ENCODE measurements at places on chromosomes 6 and 20. TPM values are rescaled to one million over a fixed set of nuclear protein-coding genes. Genes with fewer than 3 reads are reported as not detected.

UBE3D gene
- polyA plus RNA-seq, result 17.0 TPM

BNIP5 gene
- not detected for polyA plus RNA-seq

XKR7 gene
- polyA plus RNA-seq, result 0.64 TPM

ANKRD66 gene
- not detected for polyA plus RNA-seq

FABP7 gene
- 14.5 TPM for polyA plus RNA-seq

TMEM14A gene
- polyA plus RNA-seq, result 36.0 TPM

C4A gene
- not detected for polyA plus RNA-seq

SUN5 gene
- polyA plus RNA-seq, result not detected

ZC3H12D gene
- not detected for polyA plus RNA-seq

TCF21 gene
- polyA plus RNA-seq, result 0.05 TPM

GPX5 gene
- polyA plus RNA-seq, result 0.14 TPM

RAET1E gene
- not detected for polyA plus RNA-seq

PHF1 gene
- polyA plus RNA-seq, result 31.4 TPM

RIMS4 gene
- polyA plus RNA-seq, result 3.5 TPM

ZNF311 gene
- 1.5 TPM for polyA plus RNA-seq

RIPPLY2 gene
- polyA plus RNA-seq, result 4.0 TPM

EYS gene
- polyA plus RNA-seq, result 0.35 TPM

KLHDC3 gene
- 88.2 TPM for polyA plus RNA-seq

SASH1 gene
- polyA plus RNA-seq, result 8.2 TPM

KIAA1755 gene
- polyA plus RNA-seq, result not detected

PCK1 gene
- polyA plus RNA-seq, result not detected

PRIM2 gene
- 37.2 TPM for polyA plus RNA-seq

TMEM151B gene
- polyA plus RNA-seq, result 1.5 TPM

ZCCHC3 gene
- 31.3 TPM for polyA plus RNA-seq

PRL gene
- polyA plus RNA-seq, result not detected

TREM2 gene
- not detected for polyA plus RNA-seq

IYD gene
- not detected for polyA plus RNA-seq

NKAPL gene
- polyA plus RNA-seq, result 3.2 TPM

CALHM4 gene
- not detected for polyA plus RNA-seq
